Suprapubic skin (tissue), 4 donors: ENCODE measurements at places on chromosomes 6 and 20. TPM values are rescaled to one million over a fixed set of nuclear protein-coding genes. Genes with fewer than 3 reads are reported as not detected.

MRPL14 gene
- total RNA-seq, result 49.6 TPM

- DNase-seq, result no peak
These were observed 42.1 kb downstream of the GMDS start for GRCh38 chr6:2203264-2203663.

HLA-DMB gene
- 18.1 TPM for total RNA-seq

MOXD1 gene
- 25.9 TPM for total RNA-seq

- DNase-seq, result no peak
These were observed 97.4 kb downstream of the FILIP1 start for GRCh38 chr6:75396005-75396800.

DNA sequence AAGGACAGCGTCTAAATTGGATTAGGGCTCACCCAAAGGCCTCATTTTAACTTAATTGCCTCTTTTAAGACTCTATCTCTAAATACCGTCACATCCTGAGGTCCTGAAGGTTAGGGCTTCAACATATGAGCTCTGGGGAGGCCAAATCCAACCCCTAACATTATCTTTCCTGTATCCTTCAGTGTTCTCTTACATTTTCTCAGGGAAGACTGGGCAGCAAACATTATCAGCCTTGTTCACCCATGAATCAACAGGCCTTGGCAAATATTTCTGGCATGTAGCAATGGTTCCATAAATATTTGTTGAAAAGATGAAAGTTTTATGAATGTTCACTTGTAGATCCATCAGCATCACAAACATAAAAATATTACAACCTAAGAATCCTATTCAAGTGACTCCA lies 24.6 kb upstream of the FOXF2 start:
- DNase-seq, result no peak

DNA sequence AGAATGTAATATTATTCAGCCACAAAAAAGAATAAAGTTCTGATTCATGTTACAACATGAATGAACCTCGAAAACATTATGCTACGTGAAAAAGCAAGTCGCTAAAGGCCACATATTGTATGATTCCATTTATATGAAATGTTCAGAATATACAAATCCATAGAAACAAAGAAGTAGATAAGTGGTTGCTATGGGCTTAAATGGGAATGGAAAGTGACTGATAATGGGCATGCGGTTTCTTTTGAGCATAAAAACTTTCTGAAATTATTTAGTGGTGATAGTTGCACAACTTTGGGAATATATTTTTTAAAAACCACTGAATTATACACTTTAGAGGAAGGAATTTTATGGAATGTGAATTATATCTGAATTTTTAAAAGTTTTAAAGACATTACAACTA lies 33.4 kb upstream of the TCP11 start:
- DNase-seq, result no peak

DNA sequence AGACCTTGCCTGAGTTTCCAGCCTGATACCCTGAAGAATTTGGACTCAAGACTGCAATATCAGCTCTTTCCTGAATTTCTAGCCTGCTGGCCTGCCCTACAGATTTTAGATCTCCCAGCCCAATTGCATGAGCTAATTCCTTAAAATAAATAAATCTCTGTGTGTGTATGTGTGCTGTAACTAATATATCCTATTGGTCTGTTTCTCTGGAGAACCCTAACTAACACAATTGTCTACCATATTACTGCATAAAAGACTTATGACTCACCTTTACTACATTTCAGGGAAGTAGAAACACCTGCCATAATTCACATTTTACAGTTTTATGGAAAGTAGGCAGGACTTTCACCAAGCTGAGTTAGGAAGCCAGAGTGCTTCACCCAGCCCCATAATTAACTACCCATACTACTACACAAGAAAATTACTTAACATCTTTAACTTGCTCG lies 90.7 kb upstream of the BEND6 start:
- DNase-seq, result no peak

GRCh38 chr6:166507380-166507779 lies 79.1 kb downstream of the RAMACL start:
- DNase-seq, result no peak

- no peak for DNase-seq
These were observed 28.2 kb downstream of the MYT1 start for GRCh38 chr20:64192406-64192805.

- no peak for DNase-seq
These were observed 5.8 kb downstream of the SLC2A4RG start for GRCh38 chr20:63745424-63745805.

- peak; percentile 77 for DNase-seq
These were observed 363.9 kb downstream of the PREX1 start for GRCh38 chr20:48463916-48464315.

DNA sequence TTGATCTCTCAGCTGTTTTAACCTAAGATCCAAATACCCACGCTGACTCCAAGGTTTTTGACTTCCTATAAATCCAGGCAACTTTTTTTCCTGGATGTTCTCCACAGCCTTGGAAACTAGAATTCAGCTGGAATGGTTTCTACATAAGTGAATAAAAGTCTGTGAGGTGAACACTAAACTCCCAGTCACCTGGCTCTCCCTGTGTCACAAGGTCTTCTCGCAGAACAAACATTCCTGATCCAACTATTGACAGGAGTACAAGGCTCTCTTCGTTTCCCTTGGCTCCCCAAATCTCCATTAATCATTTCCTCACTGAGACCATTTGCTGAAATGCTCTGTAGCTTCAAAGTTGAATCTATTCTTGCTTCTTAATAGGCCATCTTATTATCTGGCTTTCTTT lies 265.7 kb downstream of the ADGRG6 start:
- no peak for DNase-seq

DNA sequence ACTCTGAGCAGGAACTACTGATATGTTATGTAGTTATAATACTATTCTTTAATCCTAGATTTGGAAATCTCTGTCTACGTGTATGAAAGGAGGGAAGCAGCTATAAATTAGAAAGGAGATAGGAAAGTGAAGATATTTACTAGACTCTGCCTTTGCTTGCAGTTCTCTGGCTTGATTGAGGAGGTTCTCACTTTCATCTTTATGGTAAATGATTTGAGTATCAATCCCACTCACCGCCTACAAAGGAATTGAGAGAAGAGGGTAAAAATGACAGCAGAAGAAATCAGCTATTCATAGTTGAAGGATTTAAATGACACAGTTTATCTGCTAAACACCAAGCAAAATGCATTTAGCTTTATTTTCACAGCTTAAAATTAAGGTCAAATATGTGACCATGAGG lies 67.3 kb downstream of the FAM229B start:
- DNase-seq, result no peak

- no peak for DNase-seq
These were observed 37.9 kb downstream of the MAN1A1 start for GRCh38 chr6:119311514-119312142.

GRCh38 chr6:77633993-77634715 lies 18.7 kb upstream of the MEI4 start:
- no peak for DNase-seq

LST1 gene
- 72.9 TPM for total RNA-seq

ENPP3 gene
- 3.1 TPM for total RNA-seq

- DNase-seq, result no peak
These were observed 152.6 kb downstream of the BCKDHB start for GRCh38 chr6:80259118-80259517.

- no peak for DNase-seq
These were observed 40.4 kb upstream of the KIAA1586 start for GRCh38 chr6:57006101-57006500.

GRCh38 chr6:80468398-80468797 lies 361.9 kb downstream of the BCKDHB start:
- no peak for DNase-seq

DNA sequence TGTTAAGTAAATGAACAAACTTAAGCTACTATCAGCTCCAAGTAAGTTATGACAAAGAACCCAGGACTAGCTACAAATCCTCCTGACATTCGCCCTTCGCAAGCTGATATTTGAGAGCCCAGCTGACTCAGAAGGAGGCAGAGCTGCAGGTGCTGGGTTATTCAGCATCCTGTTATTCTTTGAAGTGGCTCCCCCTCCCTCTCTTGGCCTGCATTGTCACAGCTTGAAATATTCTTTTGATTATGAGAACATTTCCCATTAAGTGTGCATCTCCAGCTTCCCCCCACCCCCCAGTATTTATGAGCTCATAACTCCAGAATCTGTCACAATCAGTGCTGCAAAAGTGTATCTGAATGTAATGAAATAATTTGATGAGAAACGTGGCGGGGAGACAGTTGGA lies 78.8 kb upstream of the RALY start:
- DNase-seq, result no peak

GRCh38 chr6:52577778-52578463 lies 1.1 kb upstream of the TRAM2 start:
- DNase-seq, result no peak

SPATS1 gene
- not detected for total RNA-seq

DNA sequence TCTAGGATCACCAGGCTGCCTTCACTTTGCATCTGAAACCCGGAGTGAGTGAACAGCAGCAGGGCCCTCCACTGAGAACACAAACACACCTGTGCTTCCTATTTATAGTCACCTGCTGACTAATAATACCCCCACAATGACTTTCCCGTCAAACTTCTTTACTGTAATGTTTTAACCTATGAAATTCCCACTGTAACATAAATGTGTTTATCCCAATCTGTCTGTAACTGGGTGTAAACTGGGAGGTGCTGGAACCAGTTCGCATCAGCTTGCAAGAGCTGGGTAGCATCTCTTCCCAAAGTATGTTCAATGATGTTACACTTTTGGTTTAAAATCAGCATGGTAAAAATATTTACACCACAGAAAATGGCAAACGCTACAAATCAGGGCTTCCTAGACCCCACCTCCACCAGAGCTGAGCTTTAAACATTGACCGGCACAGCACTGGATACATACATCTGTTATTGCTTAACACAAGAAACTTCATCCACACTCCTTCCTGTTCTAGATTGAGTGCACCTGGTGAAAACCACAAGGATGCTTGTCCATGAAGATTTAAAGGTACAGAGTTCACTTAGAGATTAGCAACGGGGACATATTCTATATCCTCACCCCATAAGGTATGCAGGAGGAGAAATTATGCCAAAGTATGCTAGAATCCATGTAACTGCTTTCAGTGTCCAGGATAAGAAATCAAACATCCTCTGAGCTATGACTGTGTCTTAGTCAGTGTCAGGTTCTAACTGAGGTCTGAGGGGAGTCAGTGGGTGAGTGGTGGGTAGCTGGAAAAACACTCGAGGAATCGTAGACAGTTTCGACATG lies 79.0 kb downstream of the ALDH8A1 start:
- DNase-seq, result no peak

- no peak for DNase-seq
These were observed 3.1 kb downstream of the DHX35 start for GRCh38 chr20:38965264-38965663.

MUC21 gene
- total RNA-seq, result 0.38 TPM

CST5 gene
- total RNA-seq, result not detected

DNA sequence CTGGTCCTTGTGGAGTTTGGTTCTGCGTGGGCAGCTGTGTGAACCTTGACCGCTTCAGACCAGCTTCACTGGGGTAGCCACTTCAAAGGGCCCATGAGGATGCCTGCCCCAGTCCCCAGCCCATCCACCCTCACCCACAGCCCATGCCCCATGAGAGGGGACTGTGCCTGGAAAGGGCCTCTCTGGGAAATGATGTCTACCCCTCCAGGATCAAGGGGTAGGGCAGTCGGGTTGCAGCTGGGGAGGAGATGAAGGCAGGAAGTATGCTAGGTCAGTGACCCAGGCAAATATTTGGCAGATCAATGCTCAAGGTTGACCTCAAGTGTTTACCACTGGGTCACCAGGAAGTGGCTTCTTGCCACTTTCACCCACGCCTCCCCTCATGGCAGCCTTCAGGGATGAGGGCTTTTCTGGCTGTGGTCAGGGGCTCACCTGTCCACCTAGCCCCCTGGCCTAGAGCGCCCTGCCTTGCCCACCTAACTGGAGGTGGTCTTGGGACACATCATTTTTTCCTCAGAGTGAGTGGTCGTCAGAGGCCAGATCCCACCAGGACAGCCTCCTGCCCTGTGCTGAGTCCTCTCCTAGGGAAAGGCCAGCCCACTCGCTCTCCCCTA lies 109.5 kb downstream of the SNX5 start:
- DNase-seq, result no peak

DNA sequence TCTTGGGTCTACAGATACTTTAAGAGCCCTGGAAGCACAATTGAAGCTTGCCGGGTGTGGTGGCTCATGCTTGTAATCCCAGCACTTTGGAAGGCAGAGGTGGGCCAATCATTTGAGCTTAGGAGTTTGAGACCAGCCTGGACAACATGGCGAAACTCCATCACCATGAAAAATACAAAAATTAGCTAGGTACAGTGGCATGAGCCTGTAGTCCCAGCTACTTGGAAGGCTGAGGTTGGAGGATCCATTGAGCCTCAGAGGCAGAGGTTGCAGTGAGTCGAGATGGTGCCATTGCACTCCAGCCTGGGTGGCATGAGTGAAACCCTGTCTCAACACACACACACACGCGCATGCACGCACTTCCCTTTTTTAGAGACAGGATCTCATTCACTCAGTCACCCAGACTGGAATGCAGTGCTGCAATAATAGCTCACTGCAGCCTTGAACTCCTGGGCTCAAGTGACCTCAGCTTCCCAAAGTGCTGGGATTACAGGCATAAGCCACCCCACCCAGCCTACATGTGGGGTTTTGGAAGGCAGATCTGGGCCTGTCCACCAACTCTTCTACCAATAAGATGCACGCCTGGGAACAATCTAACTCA lies 182.5 kb upstream of the JARID2 start:
- DNase-seq, result no peak

MAK gene
- 0.26 TPM for total RNA-seq

GRCh38 chr6:5764401-5764955 lies 242.2 kb downstream of the NRN1 start:
- DNase-seq, result no peak

HDGFL1 gene
- total RNA-seq, result not detected

IPCEF1 gene
- 4.2 TPM for total RNA-seq

GRCh38 chr6:166512567-166512966 lies 73.9 kb downstream of the RAMACL start:
- DNase-seq, result no peak

GRCh38 chr6:121549736-121550135 lies 114.3 kb downstream of the GJA1 start:
- DNase-seq, result no peak
